ENCODE measurements at places on chromosomes 3 and 15. TPM values are rescaled to one million over a fixed set of nuclear protein-coding genes. Genes with fewer than 3 reads are reported as not detected.

The HRG gene
- polyA plus RNA-seq, result 2.2 TPM

DNA sequence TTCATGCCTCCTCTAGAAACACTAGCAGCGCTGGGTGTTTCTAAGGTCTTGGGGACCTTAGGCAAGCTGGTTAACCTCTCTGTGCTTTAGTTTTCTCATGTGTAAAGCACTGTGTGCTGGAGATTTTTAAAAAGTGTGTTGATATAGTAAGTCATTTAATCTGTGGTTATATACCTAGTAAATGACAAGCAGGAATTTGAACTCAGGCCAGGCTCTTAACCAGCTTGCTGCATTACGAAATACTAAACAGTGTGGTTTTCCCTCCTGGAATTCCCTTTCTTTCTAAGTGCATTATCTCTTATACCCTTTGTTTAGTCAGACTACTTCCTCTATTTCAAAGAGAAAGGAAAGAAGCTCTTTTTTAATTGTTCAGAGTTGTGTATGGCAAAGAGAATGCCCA lies 26.5 kb downstream of the NEO1 start:
- DNase-seq, result no peak

The SMC4 gene
- polyA plus RNA-seq, result 146 TPM

- DNase-seq, result no peak
Measured at GRCh38 chr3:3027976-3028567, 82.1 kb downstream of the IL5RA start.

The DNAJA4 gene
- polyA plus RNA-seq, result 32.4 TPM

The CATSPER2 gene
- polyA plus RNA-seq, result 9.7 TPM

- no peak for DNase-seq
Measured at GRCh38 chr3:144358191-144358590, 386.6 kb downstream of the DIPK2A start.

The TXNRD3 gene
- 15.3 TPM for polyA plus RNA-seq

GRCh38 chr3:176523114-176523513 lies 674.2 kb downstream of the TBL1XR1 start:
- no peak for DNase-seq

Measured in renal cortex interstitium (tissue), 15 donors.